AG09309 (cell line): ENCODE measurements at places on chromosomes 16 and 17.
A peak's percentile ranks its signal among the peaks of the same experiment; 100 is the strongest.

GRCh38 chr17:4221899-4222659 is 41.7 kb downstream of the ANKFY1 start:
- DNase-seq: no peak

GRCh38 chr16:88948781-88949490 is 28.1 kb downstream of the CBFA2T3 start:
- no peak for DNase-seq

DNA sequence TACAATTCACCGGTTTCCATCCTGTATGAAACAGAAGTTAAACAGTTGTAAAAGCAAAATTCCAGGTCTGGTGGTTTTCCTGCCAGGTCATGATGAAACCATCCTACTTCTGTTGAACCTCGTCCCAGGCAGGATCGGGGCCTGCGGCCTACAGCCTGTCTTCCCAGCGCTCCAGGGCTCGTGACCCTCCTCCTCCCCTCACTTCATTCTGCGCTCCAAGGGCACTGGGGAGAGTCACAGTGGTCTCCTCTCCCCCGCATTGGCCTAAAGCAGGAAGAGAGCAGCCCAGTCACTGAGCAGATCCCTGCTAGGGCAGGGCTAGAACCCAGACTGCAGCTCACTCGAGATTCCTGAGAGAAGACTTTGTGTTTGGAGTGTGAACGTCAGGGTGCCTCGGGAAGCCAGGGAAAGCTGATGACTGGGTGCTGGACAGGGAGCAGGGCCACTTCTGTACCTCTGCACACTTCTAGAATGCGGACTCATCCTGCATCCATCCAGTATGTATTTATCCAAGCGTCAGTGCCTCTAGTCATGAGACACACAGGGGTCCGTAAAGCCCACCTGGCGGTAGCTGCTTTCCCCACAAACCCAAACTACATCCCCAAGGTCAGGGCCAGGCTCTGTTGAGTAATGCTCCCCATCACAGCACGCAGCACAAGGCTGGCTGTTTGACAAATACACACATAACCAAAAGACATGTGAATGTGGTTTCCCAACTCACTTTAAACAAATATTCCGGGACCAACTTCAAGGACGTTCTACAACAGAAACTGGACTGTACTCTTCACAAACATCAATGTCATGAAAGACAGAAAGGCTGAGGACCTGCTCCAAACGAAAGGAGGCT is 1.7 kb upstream of the ITGAE start:
- DNase-seq: peak; percentile 59

GRCh38 chr16:22763437-22764080 is 50.4 kb upstream of the HS3ST2 start:
- no peak for DNase-seq

DNA sequence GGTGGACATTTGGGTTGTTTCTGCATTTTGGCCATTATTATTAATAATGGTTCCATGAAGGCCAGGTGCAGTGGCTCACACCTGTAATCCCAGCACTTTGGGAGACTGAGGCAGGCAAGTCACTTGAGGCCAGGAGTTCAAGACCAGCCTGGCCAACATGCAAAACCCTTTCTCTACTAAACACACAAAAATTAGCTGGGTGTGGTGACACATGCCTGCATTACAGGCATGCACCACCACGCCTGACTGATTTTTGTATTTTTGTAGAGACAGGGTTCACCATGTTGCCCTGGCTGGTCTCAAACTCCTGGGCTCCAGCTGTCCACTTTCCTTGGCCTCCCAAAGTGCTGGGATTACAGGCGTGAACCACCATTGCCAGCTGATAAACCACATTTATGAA is 58.5 kb downstream of the TNFRSF13B start:
- no peak for DNase-seq

DNA sequence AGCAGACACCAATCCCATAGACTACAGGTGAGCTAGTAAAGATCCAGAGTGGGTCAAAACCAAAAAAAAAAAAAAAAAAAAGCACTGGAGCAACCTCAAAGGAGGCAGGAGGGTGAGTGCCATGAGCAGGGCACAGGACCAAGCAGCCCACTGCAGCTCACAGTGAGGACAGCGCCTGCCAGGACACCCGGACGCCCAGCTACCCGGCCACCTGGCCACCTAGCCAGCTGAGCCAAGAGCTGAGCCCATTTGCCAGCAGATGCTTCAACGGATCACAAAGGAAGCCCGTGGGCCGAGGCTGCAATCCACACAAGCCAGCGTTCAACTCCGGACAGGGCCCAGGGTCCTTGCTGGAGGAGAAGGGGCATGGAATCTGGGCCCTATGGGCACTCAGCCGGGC is 15.1 kb downstream of the AXIN1 start:
- no peak for DNase-seq

DNA sequence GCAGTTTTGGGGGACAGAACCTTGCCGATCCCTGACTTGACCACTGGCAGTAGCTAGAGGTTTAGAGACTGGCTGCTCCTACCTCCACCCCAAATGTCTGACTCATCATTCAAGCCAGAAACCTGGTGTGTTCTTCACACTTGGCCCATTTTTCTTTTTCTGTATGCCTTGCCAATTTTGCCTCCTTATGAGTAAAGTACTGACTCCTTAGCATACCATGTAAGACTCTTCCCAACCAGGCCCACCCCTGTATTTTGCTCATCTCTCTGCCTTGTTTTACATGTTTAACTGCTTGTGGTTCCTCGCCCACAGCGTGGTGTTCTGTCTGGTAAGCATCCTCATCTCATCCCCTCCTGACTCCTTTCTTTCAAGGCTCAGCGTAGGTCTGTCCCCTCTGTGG is 37.9 kb downstream of the NUP88 start:
- DNase-seq: no peak

GRCh38 chr17:151886-152859 is 14.8 kb downstream of the SCGB1C2 start:
- DNase-seq: no peak

GRCh38 chr17:60160829-60161501 is 11.2 kb downstream of the CA4 start:
- DNase-seq: no peak

DNA sequence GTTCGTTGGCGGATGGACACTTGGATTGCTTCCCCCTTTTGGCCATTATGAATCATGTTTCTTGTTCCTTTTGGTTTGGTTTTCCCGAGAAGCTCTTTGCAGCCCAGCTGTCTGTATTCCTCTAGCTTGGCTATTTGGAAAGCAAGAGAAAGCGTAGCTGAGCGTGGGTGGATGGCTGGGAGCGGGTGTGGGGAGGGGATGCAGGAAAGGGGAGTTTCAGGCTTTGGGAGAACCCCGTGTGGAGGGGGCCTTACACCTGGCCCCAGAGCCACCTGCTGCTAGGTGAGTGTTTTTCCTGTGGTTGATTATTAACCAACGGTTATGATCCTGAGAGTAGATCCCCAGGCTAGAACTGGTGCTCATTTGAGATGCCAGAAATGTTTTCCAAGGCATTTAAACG is 103.7 kb downstream of the RAP1GAP2 start:
- DNase-seq: no peak

DNA sequence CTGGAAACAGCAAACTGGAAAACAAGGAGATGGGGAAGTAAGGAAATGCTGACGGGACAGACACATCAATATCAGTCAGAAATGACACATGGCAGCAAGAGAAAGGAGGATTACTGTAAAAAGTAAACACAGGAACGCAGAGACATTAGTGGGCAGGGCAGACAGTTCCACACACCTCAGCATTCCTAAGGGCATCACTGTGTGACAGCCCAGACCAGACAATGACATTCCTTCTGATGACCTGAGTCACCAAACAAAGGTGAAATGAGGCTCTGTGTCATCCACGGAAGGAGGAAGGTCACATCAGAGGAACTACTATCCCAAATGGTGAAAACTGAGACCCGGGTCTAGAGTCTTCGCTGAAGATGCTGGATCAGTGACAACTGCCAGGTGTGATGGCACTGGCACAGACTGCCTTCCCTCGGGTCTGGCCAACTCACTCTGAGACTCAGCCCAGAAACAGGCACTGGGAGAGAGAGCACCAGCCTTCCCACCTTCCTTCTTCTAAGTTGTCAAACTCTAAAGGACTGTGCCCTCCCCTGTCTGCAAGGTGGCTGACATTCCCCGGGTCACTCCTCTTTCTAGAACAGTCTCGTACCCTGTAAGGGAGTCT is 36.7 kb downstream of the TK2 start:
- no peak for DNase-seq

- no peak for DNase-seq
Measured at GRCh38 chr17:78992542-78993212, 13.0 kb upstream of the LGALS3BP start.

DNA sequence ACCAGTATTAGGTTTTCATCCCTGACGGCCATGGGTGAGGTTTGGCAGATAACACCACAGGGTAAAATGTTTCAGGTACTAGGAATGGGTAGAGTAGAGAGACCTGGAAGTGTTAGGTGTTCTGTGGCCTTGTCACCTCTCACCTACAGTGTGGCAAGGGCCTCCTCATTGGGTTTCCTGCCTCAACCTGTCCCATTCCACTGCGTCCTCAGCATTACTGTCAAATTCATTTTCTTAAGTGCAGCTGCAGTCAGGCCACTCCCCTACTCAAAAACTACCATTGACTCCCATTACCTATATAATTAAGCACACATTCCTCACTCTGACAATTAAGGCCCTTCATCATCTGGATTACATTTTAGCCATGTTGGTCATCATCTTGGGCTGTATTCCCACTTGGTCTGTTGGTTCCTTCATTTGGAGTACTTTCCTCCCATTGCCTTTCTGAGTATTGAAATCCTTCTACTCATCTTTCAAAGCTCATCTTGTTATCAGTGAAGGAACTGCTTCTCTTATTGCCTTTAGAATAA is 64.5 kb downstream of the NUP88 start:
- DNase-seq: no peak

- DNase-seq: no peak
Measured at GRCh38 chr17:49342575-49342936, 19.5 kb downstream of the ZNF652 start.

DNA sequence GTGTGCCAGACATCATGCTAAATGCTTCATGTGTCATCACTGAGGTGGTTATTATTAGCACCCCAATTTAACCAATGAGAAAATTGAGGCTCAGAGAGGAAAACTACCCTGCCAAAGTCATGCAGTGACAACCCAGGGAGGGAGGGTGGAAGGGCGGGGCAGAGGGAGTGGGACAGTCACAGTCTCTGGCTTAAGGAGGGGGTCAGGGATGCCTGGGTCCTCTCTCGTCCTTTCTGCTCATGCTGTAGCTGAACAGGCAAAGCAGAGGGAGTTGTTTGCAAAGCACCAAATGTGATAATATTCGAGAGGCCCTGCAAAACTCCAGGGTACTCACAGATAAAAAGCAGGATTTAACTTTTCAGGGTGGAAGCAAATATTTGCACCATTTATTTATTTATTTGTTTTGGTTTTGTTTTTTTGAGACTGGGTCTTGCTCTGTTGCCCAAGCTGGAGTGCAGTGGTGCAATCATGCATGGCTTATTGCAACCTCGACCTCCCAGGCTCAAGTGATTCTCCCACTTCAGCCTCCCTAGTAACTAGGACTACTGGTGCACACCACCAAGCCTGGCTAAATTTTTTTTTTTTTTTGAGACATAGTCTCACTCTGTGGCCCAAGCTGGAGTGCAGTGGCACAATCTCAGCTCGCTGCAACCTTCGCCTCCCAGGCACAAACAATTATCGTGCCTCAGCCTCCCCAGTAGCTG is 47.9 kb upstream of the NKD1 start:
- DNase-seq: no peak

DNA sequence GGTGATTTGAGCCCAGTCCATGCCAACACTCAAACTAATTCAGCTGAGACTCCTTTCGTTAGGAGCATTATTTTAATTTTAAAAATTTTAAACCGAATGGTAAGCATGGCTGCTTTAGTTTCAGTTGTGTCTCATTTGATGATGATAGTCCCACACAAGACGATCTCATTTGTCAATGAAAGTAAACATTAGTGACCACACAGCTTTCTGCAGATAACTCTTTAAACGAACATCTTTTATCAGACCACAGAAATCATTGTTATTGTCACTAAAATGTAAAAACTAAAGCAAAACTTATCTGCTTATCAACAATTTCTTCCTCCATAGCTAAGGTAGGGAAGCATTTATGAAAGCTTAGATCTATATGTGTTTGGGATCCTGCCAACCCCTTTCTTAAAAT is 382.2 kb downstream of the ZFHX3 start:
- DNase-seq: no peak

- DNase-seq: no peak
Measured at GRCh38 chr17:46851029-46851741, at the start of gene WNT9B. Gene WNT9B, plus strand, starts transcription at chr17:46851583. Its CDS starts 56 bp downstream, at chr17:46851639.

- no peak for DNase-seq
Measured at GRCh38 chr17:79840989-79841286, 1.7 kb upstream of the CBX4 start.

- no peak for DNase-seq
Measured at GRCh38 chr16:13708347-13709120, 211.4 kb upstream of the ERCC4 start.

GRCh38 chr17:77686903-77687302 is 271.6 kb upstream of the TNRC6C start:
- DNase-seq: no peak

DNA sequence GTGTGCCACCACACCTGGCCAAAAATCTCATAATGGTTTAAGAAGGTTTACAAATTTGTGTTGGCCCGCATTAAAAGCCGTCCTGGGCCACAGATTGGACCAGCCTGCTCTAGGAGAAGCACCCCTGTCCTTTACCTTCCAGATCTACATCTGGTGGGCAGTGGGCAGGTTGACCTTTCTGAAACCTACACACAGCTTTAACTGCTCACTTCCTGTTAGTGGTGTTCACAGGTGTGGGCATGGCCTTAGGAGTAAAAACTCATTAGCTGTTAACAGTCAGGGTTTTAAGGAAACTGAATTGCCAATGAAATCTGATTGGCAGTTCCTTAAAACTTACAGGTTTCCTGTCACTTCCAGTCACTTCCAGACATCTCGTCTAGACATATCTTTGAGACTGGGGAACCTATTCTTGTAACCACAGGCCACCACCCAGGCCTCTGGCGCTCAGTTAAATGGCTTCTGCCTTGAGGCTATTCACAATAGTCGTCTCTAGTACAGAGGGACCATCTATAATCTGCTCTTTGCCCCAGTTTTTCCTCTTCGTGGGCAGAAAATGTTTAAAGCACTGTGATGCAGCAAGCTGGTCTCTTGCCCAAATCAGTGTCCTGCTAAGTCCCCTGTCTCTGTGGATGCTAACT is 29.3 kb downstream of the GNGT2 start:
- DNase-seq: no peak
